Breast epithelium (tissue), 4 donors: ENCODE measurements at places on chromosomes 16 and 17. TPM values are rescaled to one million over a fixed set of nuclear protein-coding genes. Genes with fewer than 3 reads are reported as not detected.

CCL3 gene
- 0.96 TPM for total RNA-seq

- DNase-seq = no peak
Observed at GRCh38 chr16:13935408-13935807, 15.5 kb downstream of the ERCC4 start.

GRCh38 chr17:61856035-61856434, 7.3 kb downstream of the BRIP1 start:
- DNase-seq = no peak

GRCh38 chr17:34248511-34249024, 6.5 kb upstream of the CCL2 start:
- DNase-seq = no peak

GRCh38 chr17:5241861-5242671, 7.4 kb upstream of the SCIMP start:
- DNase-seq = no peak
